ENCODE measurements at places on chromosomes 7 and 10.

- no peak for DNase-seq
These were observed 2.1 kb downstream of the MTURN start for GRCh38 chr7:30136743-30137485.

- DNase-seq = no peak
These were observed 146.7 kb upstream of the PFKP start for GRCh38 chr10:2920637-2921036.

GRCh38 chr7:1533547-1534329, 3.2 kb downstream of the MAFK start:
- DNase-seq = no peak

- no peak for DNase-seq
These were observed 210.1 kb upstream of the INHBA start for GRCh38 chr7:41912851-41913567.

DNA sequence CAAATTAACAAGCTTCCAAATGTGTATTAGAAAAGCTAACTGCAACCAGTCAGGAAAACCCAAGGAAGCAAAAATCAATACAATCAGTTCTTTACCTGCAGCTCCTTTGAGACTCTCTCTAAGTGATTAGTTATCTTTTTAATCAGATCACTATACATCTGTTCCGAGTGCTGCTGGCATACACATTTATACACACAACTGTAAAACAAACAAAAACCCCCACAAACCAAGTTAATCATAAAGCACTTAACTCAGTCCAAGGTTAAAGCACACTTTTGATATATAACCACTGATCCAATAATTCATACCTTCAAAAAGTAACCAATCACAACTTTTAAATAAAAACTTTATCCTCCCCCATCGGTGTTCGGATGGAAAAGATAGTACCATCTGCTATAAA, 25.6 kb downstream of the CACUL1 start:
- DNase-seq = peak; percentile 31

GRCh38 chr7:123916240-123916724, 8.8 kb upstream of the SPAM1 start:
- DNase-seq = peak; percentile 43

DNA sequence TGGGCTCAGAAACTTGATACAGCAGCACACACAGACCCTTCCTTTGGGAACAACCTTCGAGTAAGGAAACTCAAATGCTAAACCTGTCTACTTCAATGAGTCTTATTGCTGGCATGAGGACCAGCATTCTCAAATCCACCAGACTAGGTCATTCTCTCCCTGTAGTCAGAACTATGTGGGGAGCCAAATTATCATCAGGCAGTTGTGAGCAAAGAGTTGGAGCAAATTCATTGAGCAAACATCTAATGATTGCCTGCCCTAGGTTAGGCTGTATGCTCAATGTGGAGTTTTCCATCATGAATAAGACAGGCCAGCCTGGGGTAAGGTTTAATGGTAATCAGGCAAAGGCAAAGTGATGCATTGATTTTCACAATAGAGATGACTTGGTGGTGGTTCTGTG, 3.6 kb downstream of the EPDR1 start:
- DNase-seq = no peak
